ENCODE measurements at places on chromosomes 5 and 9.
A peak's percentile ranks its signal among the peaks of the same experiment; 100 is the strongest.

DNA sequence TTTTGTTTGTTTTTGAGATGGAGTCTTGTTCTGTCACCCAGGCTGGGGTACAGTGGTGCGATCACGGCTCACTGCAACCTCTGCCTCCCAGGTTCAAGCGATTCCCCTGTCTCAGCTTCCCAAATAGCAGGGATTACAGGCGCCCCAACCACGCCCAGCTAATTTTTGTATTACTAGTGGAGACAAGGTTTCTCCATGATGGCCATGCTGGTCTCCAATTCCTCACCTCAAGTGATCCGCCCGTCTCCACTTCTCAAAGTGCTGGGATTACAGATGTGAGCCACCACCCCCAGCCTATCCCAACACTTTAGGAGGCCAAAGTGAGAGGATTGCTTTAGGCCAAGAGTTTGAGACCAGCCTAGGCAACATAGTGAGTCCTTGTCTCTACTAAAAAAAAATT is 19.3 kb downstream of the SPZ1 start:
- no peak for DNase-seq

DNA sequence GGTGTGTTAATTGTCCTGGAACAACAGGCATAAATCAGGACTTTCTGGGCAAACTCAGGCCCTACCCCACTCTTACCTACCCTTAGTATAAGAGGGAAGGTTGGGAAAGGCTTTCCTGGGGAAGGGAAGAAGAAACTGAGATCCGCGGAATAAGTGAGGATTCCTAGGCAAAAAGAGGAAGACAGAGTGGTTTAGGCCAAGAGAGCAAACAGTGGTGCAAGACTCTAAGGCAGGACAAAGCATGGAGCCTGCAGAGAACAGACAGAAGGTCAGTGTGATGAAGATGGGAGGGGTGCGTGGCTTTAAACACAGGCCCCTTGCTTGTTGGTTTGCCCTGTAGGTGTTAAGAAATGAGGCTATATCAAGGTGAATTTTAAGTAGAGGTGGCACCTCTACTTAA is 69.4 kb downstream of the TMC1 start:
- no peak for DNase-seq

- DNase-seq, result no peak
Observed at GRCh38 chr5:86596476-86596875, 21.3 kb upstream of the COX7C start.

- no peak for DNase-seq
Observed at GRCh38 chr5:41365369-41365768, 145.0 kb downstream of the PLCXD3 start.

DNA sequence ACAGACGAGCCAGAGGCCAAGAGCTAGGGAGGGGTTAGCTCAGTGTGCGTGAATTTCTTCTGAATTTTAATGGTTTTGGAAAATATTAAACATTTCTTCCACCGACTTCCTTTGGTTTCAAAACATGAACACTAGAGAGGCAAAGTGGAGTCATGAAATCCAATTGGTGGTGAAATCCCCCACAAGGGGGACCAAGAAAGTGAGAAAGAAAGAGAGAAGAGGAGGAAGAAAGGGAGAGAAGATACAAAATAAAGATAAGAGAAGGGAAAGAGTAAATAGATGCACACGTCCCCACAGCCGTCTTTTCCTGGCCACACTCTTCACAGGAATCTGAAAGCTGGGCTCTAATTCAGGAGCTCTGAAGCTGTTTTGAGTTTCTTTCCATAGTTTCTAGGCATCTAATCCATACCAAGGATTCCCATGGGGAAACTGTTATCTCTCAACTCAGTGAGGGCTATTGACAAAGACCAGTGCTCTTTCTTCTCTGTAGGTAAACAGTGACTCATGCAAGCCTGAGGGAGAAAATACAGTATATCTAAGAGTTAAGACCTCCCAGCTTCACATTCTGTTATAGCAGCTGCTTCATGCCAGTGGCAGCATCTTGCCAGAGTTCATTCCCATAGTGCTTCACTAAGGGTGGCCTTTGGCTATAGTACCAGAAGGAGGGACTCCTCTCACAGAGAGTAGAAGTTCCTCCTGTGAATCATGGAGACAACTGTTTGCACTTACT is 115.8 kb upstream of the LIFR start:
- DNase-seq, result no peak

DNA sequence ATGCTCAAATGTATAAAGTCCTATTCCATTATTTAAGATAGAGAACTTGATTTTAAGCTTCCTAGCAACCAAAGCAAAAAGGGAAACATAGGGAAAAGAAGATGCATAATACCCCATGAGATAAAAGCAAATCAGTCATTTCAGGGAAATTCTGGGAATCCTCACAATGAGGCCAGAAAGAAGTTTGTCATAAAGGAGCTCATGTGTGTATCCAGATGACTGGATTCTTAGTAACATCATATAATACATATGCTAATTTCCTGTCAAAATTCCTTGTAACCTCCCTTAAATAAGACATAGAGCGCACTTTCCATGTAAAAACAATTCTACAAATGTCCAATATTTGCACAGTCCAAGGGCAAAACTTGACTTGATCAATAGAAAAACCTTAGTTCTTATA is 411.0 kb upstream of the WWC1 start:
- no peak for DNase-seq

GRCh38 chr5:14004598-14005394 is 60.3 kb upstream of the DNAH5 start:
- no peak for DNase-seq

DNA sequence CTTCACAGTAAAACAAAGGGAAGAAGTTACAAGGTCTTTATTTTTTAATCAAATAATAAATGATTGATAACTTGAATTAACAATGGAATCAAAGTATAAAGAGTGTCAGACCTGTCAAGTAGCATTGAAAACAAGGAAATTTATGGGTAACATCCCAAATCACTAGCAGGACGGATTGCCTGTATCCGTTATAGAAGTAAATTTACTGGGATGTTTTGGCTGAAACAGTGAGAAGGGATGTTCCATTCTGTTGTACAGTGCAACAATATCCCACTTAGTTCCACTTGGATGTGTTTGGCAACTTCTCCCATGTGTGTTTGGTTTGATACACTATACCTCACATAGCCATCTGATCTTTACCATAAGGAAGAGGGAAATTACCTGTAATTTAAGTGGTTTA is 421.0 kb upstream of the CHD1 start:
- DNase-seq, result no peak

GRCh38 chr9:117783828-117784227 is 79.6 kb downstream of the TLR4 start:
- DNase-seq, result peak; percentile 62

GRCh38 chr9:131598121-131598520 is 52.8 kb downstream of the PRRT1B start:
- DNase-seq, result peak; percentile 71

- DNase-seq, result no peak
Observed at GRCh38 chr5:10933121-10933520, 172.1 kb upstream of the DAP start.

DNA sequence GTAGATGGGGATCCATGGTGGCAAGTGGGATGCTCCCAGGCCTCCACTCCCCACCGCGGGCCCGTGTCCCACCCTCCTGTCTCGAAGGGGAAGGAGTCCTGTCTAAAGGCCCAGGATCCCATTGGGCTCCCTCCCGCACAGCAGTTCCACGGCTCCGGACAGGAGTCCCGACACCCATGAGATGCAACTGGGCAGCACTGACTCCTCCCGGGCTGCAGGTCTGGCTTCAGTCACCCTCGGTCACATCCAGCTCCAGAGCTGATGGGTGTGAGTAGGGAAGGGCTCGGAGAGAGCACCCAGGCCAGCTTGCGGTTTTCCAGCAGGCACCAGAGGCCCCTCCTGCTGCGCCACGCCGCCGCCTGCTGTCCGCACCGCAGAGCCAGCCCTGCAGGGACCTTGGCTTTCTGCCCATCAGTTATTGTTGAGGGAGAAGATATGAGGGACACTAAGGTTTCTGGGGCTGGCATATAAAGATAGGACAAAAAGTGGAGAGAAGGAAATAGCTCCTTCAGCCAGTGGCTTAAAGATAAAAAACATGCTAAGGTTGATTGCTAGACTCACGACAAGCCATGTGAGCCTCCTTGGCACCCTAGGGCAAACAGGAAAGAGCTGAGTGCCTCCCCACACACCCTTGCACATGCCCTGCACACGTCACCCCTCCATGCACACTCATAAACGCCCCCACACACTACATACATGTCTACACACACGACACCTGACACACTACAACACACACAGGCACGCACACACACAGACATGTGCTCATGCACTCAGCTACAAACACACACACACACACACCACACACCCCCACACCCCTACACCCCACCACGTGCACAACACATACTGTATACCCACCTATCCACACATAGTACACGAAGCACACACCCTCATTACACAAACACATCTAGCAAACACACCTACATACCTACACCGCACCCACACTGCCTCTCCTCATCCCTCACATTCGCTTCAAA is 79.0 kb downstream of the AK8 start:
- no peak for DNase-seq

- peak; percentile 11 for DNase-seq
Observed at GRCh38 chr5:33241802-33242201, 199.0 kb upstream of the TARS1 start.

- DNase-seq, result no peak
Observed at GRCh38 chr5:143019157-143019556, 249.0 kb downstream of the ARHGAP26 start.

DNA sequence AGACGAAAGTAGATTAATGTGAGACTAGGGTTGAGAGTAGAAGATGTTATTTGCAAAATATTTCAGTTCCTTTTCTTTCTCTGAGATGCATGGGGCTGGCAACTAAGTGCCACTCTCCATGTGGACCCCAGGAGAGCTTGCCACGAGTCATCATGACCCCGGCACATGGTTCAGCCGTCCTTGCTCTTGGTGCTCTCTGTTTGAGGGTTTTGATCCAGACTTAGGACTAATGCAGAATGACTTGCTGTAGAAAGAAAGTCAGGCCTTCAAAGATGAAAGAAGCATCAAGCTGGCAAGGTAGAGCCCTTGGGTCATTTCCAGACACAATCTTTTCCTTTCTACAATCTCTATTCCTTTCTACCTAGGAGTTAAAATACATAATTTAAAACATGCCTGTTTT is 84.7 kb downstream of the RASGRF2 start:
- DNase-seq, result no peak

- no peak for DNase-seq
Observed at GRCh38 chr5:81554647-81555046, 160.7 kb upstream of the ACOT12 start.

- no peak for DNase-seq
Observed at GRCh38 chr5:54965806-54966205, 19.6 kb downstream of the ESM1 start.

DNA sequence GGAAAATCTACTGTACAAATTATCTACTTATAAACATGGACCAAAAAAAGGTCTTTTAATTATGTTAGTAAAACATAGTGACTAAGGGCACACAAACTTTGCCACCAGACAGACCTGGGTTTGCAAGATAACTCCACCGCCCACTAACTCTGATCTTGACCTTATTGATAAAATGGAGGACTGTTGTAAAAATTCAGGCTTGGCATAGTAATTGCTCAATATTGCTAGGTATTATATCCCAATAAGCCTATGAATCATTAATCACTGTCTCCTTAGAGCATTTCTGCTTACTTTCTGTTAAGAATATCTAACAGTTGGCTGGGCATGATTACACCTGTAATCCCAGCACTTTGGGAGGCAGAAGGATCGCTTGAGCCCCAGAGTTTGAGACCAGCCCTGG is 3.8 kb downstream of the C9orf40 start:
- no peak for DNase-seq

DNA sequence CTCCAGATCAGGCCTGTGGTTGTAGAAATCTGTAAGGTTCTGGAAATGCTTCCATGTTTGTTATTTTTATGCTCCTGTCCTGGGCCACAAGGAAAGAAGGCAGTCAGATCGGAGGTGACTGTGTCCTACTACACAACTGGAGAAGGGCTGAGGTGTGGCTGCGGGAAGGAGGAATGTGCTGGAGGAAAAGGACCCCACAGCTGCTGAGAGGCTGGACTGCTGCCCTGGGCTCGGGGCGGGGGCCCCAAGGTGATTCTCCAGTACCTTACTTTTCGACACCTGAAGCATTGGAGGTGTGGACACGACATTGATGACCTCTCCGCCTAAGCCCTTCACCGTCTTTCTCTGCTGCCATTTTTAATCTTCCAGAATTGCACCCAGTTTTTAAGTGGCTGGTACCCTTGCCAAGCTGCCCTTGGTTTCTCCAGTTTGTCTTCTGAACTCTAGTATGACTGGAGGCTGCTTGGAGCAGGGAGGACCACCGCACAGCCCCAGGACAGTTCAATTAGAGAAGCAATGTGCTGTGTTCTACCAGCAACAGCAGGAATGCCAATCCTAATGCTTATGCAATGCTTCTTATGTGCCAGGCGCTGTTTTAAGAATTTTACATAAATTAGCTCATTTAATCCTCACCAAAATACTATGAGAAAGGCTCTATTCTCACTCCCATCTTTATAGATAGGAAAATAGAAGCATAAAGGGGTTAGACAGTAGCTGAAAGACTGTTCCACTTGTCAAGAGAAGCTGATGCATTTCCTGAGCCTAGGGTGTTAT is 13.5 kb upstream of the ANKRD33B start:
- no peak for DNase-seq

- no peak for DNase-seq
Observed at GRCh38 chr9:106532306-106533015, 330.5 kb upstream of the ZNF462 start.

GRCh38 chr5:57777174-57777581 is 294.6 kb upstream of the ACTBL2 start:
- no peak for DNase-seq

DNA sequence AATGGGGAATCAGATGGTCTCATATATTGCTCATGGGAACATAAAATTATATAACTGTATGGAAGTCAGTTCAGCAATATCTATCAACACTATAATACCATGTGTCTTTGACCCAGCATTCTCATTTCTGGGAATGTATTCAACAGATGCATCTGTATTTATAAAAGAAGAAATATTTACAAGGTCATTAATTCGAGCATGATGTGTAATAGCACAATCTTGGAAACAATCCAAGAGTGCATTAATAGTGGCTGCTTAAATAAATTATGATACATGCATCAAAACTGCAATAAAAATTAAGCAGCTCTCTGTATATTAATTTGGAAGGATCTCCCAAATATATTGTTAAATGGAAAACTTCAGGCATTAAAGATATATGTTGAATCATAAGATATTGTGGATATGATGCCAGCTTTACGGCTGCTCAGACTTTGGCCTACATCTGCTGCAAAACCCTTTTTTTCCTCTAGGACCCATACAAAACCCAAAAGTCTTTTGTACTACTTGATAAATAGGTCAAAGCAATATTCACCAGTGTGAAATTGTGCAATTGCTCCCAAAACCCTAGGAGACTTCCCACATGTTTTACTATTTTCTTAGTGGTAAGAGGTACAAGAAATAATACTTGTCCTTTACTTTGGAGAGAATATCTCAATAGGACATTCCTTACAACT is 45.3 kb upstream of the ISOC1 start:
- DNase-seq, result no peak

DNA sequence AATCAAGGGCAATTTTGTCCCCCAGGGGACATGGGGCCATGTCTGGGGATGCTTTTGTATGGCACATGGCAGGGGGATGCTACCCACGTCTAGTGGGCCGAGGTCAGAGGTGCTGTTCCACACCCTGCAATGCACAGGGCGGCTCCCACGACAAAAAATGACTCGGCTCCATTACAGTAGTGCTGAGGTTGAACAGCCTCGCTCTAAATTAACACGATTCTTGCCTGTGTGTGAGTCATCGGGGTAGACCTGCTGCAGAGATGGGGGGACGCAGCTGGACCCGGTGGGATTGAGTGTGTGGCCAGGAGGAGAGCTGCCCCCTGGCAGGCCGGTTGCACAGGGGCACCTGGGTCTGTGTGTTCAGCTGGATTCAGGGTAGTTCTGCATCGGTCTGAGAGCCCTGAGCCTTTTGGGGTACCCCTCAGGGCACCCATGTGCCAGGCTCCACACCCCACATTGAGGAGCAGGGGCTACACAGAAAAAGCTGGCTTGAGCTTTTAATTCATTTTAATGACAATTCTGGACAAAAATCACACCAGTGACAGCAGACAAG is 20.0 kb upstream of the COL5A1 start:
- no peak for DNase-seq
